ENCODE measurements at places on chromosomes 12 and 14. TPM values are rescaled to one million over a fixed set of nuclear protein-coding genes. Genes with fewer than 3 reads are reported as not detected.

DNA sequence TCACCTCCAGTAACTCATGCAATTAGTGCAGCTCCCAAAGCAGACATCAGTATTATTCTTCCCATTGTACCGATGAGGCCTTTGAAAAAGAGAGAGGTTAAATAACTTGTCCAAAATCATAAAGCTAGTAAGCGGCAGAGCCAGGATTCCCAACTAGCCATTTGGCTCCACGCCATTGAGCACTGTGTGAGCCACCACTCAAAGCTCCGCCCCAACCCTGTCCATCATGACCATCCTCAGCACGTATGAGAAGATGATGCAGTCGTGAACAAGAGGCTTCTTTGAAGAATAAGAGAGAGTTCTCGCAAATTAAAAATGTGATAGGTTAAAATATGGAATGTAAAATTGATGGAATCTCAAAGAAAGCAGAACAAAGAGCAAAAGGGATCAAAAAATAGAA, 14.6 kb downstream of the CLMN start:
- DNase-seq = no peak

DNA sequence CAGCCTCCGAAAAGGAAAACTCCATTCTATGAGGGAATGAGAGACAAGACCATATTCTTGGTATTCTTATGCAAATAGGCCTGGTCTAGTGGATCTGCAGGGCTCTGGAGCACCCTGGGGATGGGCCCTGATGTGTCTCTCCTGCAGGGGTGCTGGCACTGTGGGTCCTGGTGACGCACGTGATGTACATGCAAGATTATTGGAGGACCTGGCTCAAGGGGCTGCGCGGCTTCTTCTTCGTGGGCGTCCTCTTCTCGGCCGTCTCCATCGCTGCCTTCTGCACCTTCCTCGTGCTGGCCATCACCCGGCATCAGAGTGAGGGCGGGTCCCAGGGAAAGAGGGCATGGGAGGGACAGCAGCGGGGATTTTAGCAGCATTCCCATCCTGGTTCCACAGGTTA, 5.8 kb downstream of the SLC48A1 start:
- DNase-seq = no peak

GRCh38 chr14:54362759-54363437, 33.9 kb upstream of the CDKN3 start:
- no peak for DNase-seq

DNA sequence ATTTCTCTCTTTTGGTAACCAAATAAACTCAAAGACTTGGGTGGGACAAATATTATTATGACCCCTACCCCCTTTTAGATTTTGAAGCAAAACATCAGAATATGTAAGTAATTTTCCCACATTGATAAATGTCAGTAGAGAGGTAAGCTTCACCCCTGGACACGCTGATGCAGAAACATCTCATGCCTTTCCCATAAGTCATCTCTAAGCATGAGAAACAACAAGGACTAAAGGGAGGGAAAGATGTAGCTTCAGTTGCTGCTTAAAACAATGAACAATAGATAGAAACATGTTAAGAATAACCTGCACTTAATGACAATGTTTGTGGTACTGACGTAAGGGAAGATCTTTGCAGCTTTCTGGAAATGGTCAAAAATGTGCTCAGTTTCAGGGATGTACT, 56.3 kb upstream of the SLC8A3 start:
- no peak for DNase-seq

Gene CLEC14A
- 22.3 TPM for total RNA-seq
